Stimulated activated CD4-positive, alpha-beta T cell treated with anti-CD3 and anti-CD28 coated beads, TNF-alpha, amount 100 ng/mL, for 48 hours (primary cell): ENCODE measurements at places on chromosomes 7 and 10.

DNA sequence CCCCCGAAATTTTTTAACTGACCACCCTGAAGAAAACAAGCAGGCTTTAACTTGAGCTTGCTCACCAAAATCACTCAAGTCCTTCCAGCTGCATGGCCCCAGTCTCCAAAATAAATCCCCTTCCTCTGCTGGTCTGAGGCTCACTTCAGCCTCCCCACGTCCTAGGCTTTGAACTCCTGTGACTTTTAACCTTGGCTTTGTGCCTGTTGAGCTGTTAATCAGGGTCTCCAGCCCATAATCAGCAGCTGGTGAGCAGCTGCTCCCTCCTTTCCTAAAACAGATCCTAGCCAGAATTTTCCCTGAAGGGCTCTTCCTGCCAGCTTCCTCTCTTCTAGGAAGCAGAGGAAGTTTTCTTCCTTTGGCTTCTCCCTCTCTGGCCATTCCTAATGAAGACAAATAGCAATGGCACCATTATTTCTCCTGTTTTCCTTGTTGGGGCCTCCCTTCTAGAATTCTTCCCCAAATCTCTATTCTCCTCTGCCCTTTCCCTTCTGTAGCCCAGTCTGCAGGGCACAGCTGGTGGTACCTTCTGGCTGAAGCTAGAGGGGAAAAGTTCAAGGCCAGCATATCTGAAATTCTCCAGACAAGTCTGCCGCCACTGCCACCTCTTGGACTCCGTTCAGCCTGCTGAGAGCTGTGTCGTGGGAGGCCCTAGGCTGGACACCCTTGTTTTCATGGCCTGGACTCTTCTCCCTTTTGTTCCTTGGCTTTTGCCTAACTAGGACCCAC, 152.1 kb downstream of the NOC3L start:
- no peak for DNase-seq

DNA sequence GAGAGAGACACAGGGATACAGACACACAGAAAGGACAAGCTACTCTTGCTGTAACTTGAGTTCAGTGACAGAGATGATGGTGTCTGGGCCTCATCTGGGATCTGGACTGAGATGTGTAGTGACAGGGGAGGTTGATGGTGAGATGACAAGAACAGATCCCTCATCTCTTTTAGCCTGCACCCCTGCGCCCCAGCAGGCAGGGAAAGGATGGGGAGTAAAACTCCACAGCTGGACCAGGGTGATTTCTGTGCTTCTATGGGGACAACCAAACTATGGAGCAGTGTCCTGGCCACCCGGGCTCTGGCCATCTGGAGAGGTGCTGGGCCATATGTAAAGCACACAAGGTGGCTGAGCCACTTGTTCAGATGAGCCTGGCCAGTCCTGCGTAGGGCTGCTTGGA, 4.5 kb upstream of the LRRC18 start:
- DNase-seq, result no peak

DNA sequence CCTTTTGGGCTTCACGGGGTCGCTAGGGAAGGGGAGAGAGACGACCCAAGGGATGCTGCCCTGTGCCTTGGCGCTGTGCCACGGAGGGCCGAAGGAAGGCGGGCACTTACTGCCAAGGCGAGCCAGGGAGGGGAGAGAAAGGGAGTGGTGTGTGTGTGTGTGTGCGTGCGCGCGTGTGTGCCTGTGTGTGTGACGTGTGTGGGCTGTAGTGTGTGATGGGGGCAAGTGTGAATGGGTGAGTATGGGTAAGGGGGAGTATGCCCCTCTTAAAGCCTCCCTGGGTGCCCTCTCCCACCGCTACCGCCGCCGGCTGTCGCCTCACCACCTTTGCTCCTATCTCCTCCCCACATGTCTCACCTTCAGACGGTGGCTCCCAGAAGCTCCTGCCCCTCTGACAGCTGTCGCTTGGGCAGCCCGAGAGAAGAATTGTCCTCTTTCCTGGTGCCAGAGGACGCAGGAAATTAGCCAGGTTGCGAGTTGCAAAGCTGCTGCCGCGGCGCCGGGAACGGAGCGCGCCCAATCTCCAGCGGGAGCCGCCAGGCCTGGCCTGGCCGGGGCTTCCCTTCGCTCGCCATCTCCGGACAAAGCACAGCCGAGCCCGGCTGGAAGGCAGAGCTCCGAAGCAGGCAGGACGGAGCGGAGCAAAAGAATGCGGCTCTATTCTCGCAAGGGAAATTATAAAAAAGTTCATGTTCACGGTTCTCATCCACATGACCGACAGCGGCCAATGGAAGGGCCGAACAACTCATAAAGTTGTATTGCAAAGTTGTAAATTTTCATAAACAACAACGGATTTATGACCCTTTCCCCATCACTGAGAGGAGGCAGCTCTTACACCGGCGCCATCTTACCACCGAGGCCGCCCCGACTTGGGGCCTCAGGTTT, at the start of gene HOXA3:
HOXA3 (minus strand) TSS at position 653 of the 885 bp plus-strand sequence. CDS start 41,943 bp downstream, outside the sequence.
- no peak for DNase-seq

GRCh38 chr10:69633673-69634635, 3.9 kb downstream of the FAM241B start:
- no peak for DNase-seq

GRCh38 chr7:143171697-143172096, 11.5 kb upstream of the TAS2R39 start:
- DNase-seq, result no peak

DNA sequence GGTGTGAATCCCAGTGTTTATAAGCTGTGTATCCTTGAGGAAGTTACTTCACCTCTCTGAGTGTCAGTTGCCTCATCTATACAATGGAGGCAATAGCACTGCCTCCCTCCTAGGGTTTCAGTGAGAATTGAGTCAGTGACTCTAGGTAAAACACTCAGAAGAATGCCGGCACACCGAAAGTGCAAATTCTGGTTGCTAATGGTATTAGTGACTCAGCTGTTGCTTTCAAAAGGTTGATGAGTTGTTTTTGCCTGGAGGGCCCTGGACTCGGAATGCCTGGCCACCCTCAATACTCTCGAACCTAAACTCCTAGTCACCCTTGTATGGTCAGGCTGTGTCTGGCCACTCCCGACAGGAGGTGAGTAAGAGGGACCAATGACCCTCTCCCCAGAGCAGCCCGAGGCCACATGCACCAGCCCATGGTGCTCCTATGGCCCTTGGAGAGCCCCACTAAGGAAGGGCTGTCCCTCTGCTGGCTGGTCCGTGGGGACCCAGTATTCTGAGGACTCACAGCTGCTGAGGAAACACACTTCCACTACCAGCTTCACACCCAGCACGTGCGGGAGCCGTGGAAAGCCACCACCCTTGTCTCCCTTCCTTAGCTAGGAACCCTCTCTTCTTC, 60.2 kb downstream of the CALML3 start:
- DNase-seq, result no peak

DNA sequence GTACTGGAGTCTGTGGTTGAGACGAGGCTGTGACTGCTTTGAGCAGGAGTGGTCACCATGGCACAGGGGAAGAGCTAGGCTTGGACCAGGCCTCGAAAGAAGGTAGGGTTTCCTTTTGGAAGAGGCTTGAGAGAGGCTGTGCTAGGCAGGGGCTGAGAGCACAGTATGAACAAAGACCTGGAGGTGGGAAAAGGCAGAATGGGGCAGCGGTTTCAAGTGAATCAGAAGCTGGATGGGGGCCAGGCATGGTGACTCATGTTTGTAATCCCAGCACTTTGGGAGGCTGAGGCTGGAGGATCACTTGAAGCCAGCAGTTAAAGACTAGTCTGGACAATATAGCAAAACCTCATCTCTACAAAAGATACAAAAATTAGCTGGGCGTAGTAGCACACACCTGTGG, 65.9 kb downstream of the CLIP2 start:
- no peak for DNase-seq

DNA sequence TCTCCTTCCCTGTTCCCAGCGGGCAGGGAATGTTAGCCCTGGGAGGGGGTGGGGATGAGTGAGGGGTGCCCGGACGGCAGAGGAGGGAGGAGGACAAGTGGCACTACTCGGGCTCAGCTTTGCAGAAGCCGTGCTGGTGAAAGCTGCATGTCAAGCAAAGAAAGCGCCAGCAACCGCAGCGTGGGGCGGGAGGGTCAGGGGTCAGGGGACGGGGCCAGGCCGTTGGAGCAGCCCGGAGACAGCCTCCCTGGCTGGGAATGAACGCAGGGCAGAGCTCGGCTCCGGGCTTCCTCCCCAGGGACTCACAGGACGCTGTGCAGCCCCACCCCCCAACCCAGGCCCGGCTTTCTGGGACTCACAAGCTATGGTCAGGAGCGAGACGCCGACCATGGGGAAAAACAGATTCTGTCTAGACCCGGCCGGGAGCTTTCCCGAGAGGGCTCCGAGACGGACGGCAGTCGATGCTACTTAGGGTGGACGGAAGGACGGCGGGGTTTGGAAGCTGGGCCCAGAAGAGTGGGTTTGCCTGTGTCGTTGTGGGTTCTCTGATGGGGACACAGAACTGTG, 113.4 kb downstream of the VIPR2 start:
- no peak for DNase-seq

GRCh38 chr7:78402096-78402495, 603.5 kb downstream of the PHTF2 start:
- DNase-seq, result no peak

DNA sequence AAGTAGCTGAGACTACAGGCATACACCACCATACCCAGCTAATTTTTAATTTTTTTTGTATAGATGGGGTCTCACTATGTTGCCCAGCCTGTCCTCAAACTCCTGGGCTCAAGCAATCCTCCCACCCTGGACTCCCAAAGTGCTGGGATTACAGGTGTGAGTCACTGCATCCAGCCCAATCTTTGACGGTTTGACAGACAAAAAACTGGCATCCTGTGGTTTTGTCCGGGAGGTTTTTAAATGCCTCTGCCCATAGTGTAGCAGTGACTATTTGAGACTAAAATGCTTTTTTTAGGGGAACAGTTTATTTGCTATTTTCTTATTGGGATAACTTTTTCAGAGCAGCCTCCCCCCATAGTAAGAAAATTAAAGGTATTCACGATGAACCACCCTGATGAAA, 523.7 kb upstream of the GALNT17 start:
- DNase-seq, result no peak

- no peak for DNase-seq
Measured at GRCh38 chr10:78658645-78659597, 409.8 kb upstream of the ZMIZ1 start.

DNA sequence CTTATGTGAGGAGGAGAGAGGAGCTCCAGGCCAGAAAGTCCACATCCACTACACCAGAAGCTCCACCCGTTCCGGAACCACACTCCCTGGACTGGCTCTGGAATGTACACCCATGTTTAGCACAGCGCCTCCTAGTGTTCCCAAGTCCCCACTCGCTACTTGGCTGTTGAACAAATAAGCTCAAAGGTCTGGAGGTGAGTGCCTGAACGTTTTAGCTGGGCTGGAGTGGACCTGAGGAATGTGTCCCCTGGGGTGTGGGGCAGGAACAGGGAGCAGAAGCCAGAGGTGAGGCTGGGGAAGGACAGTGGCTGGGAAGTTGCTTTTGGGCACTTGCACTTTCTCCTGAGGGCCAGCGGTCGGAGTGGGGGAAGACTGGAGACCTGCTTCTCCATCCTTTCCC, 164.1 kb upstream of the CDCA7L start:
- peak; percentile 20 for DNase-seq
